ENCODE measurements at places on chromosomes 12 and 14.

DNA sequence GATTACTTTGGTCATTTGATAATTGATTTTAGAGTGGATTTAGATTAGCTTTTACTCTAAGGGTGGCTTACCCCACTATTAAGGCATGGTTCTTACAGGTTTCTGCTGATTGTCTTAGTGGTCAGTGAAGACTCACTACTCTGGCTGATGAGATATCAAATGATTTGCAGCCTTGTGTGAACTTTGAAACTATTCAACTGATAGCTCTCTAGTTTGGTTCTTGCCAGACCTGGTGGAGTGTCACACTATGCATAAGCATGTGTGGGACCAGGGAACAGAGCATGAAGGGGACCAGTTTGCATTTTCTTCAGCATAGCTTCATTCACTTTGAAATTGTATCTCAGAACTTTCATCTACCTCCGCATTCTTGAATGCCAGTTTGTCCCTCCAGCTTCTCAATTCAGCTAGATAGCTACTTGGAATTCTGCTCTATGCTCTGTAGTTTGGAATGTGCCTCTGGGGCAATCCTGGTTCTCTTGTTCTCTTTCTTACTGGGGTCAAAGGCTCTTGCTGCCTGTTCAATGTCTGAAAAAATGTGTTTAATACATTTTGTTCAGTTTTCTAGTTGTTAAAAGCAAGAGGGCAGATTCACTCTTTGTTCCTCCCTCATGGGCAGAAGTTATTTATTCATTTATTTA, 12.7 kb downstream of the SCYL2 start:
- no peak for DNase-seq

DNA sequence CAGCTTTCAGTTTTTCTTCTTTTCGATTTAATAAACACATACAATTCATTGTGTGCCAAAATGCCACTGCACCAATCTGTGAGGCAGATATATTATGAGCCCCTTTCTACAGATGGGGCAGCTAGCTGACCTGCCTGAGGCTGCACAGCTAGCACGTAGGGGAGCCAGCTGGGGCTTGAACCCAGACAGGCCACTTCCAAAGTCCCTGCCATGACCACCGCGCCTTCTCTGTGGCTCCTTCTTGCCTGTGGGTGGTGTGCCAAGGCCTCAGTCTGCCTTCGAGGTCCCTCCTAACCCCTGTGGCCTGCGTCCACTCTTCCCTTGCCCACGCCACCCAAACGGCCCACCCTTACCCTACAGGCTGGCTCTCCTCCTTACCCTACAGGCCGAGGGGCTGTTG, 16.2 kb downstream of the FAM222A start:
- DNase-seq: no peak

DNA sequence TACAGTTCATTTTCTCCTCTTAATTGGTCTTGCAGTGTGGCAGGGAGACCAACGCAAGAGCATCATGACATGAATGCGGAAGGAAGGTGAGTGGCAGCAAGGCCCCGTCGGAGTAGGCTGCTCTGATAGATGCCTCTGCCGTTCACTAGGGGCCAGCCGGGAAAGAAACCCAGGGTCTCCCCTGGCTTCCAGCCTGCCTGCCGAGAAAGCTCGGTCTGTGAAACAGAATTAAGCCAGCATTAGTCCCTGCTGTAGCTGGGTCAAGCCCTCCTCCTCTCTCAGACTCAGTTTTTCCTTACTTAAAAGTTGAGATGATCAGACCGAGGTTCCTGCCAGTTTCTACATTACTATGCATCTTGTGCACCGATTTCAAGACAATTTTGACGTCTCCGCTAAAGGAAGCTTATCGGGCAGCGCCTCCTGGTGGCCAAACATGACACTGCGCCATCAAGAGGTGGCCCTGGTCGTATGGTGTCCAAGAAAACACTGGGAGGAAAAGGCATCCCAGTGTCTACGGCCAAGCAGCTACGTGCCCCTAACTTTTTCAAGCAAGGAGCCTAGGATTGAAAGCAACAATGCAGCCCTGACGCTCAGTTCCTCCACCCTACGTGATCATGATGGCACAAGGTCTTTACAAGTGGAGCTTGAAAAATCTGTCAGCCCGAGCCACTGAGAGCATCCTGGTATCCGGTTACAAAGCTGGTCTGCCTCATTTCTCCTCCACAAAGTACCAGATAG, 131.6 kb downstream of the KSR2 start:
- DNase-seq: peak; percentile 77

GRCh38 chr12:113131556-113131955, 4.0 kb downstream of the RASAL1 start:
- DNase-seq: no peak

DNA sequence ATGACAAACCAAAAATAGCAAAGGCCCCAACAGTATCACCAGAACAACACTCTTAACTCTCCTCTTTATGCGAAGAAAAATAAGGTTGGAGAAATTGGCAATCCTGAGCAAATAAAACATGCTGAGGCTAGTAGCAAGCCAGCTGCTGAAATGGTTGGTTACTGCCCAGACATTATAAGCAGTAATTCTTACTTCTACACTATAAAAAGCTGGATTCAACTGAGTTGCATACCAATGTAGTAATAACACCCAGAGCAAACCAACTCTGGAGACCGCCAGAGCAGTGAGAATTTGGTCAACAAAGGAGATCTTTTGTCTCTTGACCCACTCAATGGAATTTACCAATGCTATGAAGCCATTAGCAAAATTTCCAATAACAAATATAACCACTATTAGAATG, 628 bp downstream of the TAS2R30 start:
- no peak for DNase-seq

GRCh38 chr14:55111122-55111708, 17.8 kb upstream of the LGALS3 start:
- no peak for DNase-seq

- DNase-seq: no peak
Measured at GRCh38 chr14:99573000-99573330, 31.0 kb downstream of the CCDC85C start.

GRCh38 chr12:108565146-108565545, 2.8 kb downstream of the ISCU start:
- no peak for DNase-seq

GRCh38 chr12:47394070-47394469, 311.8 kb downstream of the RPAP3 start:
- no peak for DNase-seq

DNA sequence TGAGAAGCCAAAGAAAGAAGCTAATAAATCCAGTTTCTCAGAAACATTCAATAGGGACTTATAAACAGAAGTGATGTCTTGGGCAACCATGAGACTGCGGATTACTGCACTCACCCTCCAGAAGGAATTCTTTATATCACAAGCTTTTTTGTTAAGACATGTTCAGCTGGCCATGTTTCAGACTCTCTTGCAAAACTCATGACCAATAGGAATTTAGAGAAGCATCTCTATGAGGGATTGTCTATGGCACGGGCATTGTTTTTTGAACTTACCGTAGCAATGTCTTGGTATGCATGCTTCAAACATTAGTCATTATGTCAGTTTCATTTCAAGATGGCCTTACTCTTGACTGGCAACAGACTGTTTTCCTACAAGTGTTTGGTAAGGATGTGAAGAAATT, 15.5 kb upstream of the ZNF268 start:
- no peak for DNase-seq

DNA sequence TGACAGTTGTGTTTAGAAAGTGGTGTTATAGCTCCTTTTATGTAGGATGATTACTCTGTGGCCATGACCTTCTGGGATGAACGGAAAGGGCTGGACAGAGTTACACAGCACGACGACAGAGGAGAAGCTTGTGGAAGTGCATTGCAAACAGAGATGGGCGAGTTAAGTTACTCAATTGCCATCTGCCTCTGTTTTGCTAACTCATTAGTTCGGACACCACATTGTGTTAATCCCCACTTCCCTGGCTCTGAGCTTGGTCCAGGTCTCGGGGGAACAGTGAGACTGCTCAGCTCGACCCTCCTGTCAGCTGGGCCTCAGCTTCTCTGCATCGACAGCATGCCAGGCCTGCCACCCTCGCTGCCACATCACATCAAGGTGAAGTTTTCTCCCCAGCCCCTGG, 408.0 kb downstream of the ZFP36L1 start:
- DNase-seq: no peak

DNA sequence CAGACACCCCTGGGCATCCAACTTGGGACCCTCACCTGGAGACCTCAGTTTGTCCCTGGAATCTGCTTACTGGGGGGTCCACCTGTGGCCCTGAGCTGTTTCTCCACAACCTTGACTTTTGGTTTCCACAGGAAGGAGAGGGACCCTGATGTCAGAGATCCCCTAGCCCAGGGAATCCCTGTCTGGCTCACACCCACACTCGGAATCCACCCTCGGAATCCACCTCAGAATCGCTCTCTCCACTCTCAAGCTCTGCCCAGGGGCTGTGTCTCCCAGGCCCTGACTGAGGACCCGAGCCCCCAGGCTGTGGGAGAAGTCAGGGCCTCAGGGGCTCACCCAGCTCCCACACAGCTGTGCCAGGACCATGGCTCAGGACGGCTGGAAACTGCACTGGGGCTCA, 17.4 kb downstream of the LTBP2 start:
- DNase-seq: no peak

- peak; percentile 78 for DNase-seq
Measured at GRCh38 chr12:57983146-57983857, 41.9 kb downstream of the ATP23 start.

DNA sequence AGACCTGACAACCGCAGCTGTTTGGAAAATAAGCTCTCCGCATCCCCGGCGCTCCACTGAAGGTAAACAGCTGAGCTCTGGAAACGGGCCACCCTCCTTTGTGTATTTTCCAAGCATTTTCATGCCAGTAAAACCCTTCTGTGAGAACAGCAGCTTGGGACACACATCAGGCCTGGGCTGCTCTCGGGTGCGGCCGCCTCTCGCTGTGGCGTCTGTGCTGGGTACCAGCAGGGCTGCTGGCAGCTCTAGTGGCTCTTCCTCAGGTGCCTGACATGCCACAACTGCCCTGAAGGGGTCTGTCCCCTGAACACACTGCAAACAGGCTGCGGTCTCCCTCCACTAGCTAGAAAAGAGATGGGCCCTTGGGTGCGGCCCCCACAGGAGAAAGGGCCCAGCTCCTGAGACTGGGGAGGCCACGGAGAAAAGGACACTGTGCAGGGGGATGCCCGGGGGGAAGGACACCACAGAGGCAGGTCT, 96.3 kb downstream of the ITPK1 start:
- no peak for DNase-seq

DNA sequence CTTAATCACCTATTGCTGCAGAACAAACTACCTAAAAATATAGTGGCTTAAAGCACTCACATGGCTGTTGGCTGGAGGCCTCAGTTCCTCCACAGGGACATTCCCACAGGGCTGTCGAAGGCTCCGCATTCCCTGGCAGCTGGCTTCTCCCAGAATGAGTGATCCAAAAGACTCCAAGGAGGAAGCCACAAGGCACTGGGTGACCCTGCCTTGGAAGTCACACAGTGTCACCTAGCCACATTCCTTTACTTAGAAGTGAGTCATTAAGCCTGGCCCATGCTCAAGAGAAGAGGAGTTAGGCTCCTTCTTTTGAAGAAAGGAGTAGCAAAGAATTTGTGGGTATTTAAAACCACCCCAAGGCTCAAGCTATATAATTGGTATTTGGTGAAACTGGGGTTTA, 63.9 kb upstream of the MAP1LC3B2 start:
- DNase-seq: peak; percentile 46

GRCh38 chr12:583251-583869, 79.9 kb downstream of the NINJ2 start:
- DNase-seq: no peak

- DNase-seq: no peak
Measured at GRCh38 chr12:69022674-69023073, 89.7 kb upstream of the CPM start.

DNA sequence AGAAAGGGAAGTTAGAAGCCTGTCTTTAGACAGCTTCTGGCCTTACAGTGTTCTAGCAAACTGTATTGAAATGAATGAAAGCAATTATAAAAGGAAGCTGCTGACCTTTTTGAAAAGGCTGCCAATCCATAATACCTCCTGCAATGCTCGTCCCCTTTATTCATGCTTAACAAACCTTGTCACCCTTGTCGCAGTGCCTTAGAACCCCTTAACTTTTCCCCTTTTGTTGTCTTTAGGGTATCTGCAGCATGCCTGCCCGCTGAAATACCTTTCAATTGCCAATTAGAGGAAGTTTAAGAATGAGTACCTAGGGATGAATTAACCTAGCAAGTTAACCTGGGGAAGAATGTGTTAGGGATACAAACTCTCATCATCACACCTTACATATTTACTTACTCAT, 731.2 kb downstream of the RERGL start:
- no peak for DNase-seq

DNA sequence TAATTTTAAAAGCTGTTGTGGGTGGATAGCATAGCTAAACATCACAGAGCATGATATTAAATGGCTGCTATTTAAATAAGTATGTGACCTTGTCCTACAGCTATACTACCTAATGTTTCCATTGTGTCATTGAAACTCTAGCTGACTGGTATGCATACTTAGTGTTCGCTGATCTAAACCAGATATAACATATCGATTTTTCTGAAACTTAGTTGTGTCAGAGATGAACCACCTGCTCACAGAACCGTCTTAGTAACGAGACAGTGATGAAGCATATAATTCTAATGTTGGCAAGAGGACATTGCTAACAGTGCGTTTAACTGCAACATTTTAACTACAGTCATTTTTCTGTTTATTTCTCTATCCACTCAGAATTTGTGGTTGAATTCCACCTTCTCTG, 36.1 kb upstream of the NUAK1 start:
- DNase-seq: no peak

- peak; percentile 27 for DNase-seq
Measured at GRCh38 chr14:77570706-77571268, 45.6 kb downstream of the SPTLC2 start.

- DNase-seq: peak; percentile 69
Measured at GRCh38 chr12:103632554-103633216, 45.6 kb downstream of the STAB2 start.

DNA sequence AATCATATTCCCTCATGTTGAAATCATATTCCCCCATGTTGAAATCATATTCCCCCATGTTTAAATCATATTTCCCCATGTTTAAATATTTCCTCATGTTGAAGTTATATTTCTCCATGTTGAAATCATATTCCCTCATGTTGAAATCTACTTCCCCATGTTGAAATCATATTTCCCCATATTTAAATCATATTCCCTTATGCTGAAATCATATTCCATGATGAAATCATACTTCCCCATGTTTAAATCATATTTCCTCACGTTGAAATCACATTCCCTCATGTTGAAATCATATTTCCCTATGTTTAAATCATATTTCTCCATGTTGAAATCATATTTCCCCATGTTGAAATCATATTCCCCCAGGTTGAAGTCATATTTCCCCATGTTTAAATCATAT, 34.6 kb upstream of the ADGRD1 start:
- DNase-seq: no peak

GRCh38 chr14:58288106-58288792, 10.1 kb upstream of the ARID4A start:
- DNase-seq: no peak

- no peak for DNase-seq
Measured at GRCh38 chr12:77489331-77489970, 341.2 kb upstream of the NAV3 start.

GRCh38 chr12:46560089-46560488, 187.5 kb upstream of the SLC38A2 start:
- DNase-seq: no peak

- DNase-seq: no peak
Measured at GRCh38 chr14:20719777-20720176, 25.9 kb upstream of the EDDM3A start.

Data from cardiac fibroblast (primary cell).